ENCODE measurements at places on chromosomes 5 and 9. TPM values are rescaled to one million over a fixed set of nuclear protein-coding genes. Genes with fewer than 3 reads are reported as not detected.

OSMR gene
- total RNA-seq = 38.9 TPM

SLC45A2 gene
- not detected for total RNA-seq

MYOT gene
- total RNA-seq = not detected

PCDH12 gene
- 0.18 TPM for total RNA-seq

RELL2 gene
- total RNA-seq = 2.2 TPM

PTGDS gene
- total RNA-seq = not detected

PCDHGA3 gene
- total RNA-seq = 1.7 TPM

SOHLH1 gene
- not detected for total RNA-seq
